ENCODE measurements at places on chromosomes 1 and 21. TPM values are rescaled to one million over a fixed set of nuclear protein-coding genes. Genes with fewer than 3 reads are reported as not detected.

The GJA8 gene
- 0.72 TPM for polyA plus RNA-seq

The LIPI gene
- 0.22 TPM for polyA plus RNA-seq

The NPHS2 gene
- 505 TPM for polyA plus RNA-seq

The UQCRHL gene
- polyA plus RNA-seq, result 1.1 TPM

The SPEN gene
- 59.2 TPM for polyA plus RNA-seq

The FHAD1 gene
- polyA plus RNA-seq, result 2.4 TPM

The PODN gene
- polyA plus RNA-seq, result 1.8 TPM

The CSMD2 gene
- polyA plus RNA-seq, result 0.92 TPM

The TINAGL1 gene
- 46.8 TPM for polyA plus RNA-seq

The KISS1 gene
- polyA plus RNA-seq, result 1.4 TPM

The BCL2L15 gene
- 0.65 TPM for polyA plus RNA-seq

The ADCY10 gene
- 0.31 TPM for polyA plus RNA-seq

The USH2A gene
- 0.33 TPM for polyA plus RNA-seq

The OVAAL gene
- not detected for polyA plus RNA-seq

The RBM34 gene
- polyA plus RNA-seq, result 85.1 TPM

Measured in right renal cortex interstitium (tissue), 3 donors.